H9 (cell line): ENCODE measurements at places on chromosomes 5 and 9. TPM values are rescaled to one million over a fixed set of nuclear protein-coding genes. Genes with fewer than 3 reads are reported as not detected.

SLC6A19 gene
- total RNA-seq, result not detected in 2 replicates

SH3RF2 gene
- 0.66 and 0.88 TPM in 2 replicates for total RNA-seq

ATP10B gene
- total RNA-seq, result 0.11 and 0.42 TPM in 2 replicates

CDH10 gene
- 0.22 and 0.31 TPM in 2 replicates for total RNA-seq

C9orf50 gene
- not detected in 2 replicates for total RNA-seq

F2RL2 gene
- total RNA-seq, result 0.09 TPM in 1 of 2 replicates, not detected in the other

ADGRV1 gene
- total RNA-seq, result 55.4 and 64.8 TPM in 2 replicates

ATP6V1G1 gene
- 119 and 120 TPM in 2 replicates for total RNA-seq

NOXA1 gene
- 1.8 and 2.0 TPM in 2 replicates for total RNA-seq

LIX1 gene
- total RNA-seq, result 0.07 and 0.13 TPM in 2 replicates

SNCAIP gene
- total RNA-seq, result 2.6 and 3.0 TPM in 2 replicates

- no peak for DNase-seq
- no peak overlapping the region for H3K27ac ChIP-seq
- no peaks in the 10 kb centered on the region for H3K27me3 ChIP-seq
- H3K4me3 ChIP-seq, result no peak overlapping the region
Observed at GRCh38 chr5:80591352-80591751, 21.3 kb upstream of the ANKRD34B start.

- H3K36me3 ChIP-seq, result peaks cover 77% of the 10 kb centered on the region
- no peaks in the 10 kb centered on the region; the same call in 1 of the 2 replicates for H3K4me1 ChIP-seq
- no peak overlapping the region for H3K27ac ChIP-seq
- no peak for DNase-seq
Observed at GRCh38 chr5:116502138-116502537, 72.5 kb downstream of the SEMA6A start.

DNA sequence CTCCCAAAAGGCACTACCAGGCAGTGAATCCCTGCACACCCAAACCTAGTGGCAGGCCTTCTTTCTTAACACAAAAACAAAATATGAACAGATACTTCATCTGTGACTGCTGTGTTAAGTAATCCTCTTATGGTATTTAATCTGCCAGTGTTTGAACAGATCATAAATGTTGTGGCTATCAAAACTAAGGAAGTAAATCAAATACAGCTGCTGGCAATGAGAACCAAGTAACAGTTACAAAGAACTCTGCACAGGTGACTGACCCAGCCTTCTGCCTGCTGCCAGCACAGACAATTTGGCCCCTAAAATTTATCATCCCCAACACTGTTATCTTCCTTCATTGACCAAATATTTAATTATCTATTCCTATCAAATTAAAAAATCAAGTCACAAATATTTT, 78.0 kb downstream of the GNAQ start:
- DNase-seq, result no peak
- H3K4me3 ChIP-seq, result no peak overlapping the region
- no peak overlapping the region for H3K27ac ChIP-seq
- no peaks in the 10 kb centered on the region for H3K27me3 ChIP-seq
- peaks cover 12% of the 10 kb centered on the region; the same call in 1 of the 2 replicates for H3K4me1 ChIP-seq

GRCh38 chr5:89758146-89758545, 651.4 kb downstream of the CETN3 start:
- no peak overlapping the region for H3K4me3 ChIP-seq
- no peaks in the 10 kb centered on the region for H3K4me1 ChIP-seq
- H3K27ac ChIP-seq, result no peak overlapping the region
- no peaks in the 10 kb centered on the region for H3K36me3 ChIP-seq
- no peaks in the 10 kb centered on the region for H3K27me3 ChIP-seq

- DNase-seq, result no peak
- no peaks in the 10 kb centered on the region for H3K36me3 ChIP-seq
- no peaks in the 10 kb centered on the region for H3K4me1 ChIP-seq
- H3K27ac ChIP-seq, result no peak overlapping the region
- no peak overlapping the region for H3K4me3 ChIP-seq
Observed at GRCh38 chr9:95224376-95225019, 93.0 kb downstream of the FANCC start.

DNA sequence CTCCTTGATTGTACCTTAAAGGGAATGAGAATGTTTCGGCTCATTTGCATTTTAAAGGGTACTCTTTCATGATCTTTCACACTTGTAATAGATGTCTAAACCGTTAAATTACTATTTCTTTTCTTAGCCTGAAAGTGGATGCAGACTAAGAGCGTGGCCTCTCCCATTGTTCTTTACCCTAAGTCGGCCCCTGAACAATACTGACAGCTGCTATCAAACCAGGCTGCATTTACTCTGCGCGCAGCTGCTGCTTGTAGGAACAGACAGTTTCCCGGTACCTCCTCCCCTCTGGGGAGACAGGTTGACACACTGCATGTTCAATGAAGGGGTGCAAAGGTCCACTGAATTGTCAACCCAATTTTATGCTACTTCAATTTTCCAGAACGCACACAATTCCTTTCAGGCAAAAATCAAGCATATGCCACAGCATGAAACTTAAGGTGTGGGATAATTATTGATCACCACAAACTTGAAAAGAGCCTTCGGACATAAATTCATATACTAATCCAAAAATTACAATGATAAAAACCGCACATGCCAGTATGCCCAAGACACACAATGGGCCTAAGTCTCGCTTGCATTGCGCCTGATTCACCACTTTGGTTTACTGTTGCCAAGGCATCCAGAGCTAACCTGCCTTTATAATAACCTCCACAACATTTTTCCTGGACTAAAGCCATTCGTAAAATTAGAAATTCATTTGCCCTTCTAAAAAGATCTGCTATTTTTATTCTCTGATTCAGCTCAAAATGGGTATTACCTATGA, 39.7 kb downstream of the TLE1 start:
- peaks cover 48% of the 10 kb centered on the region for H3K36me3 ChIP-seq
- no peak overlapping the region for H3K27ac ChIP-seq
- no peak overlapping the region; the same call in 2 of the 3 replicates for H3K4me3 ChIP-seq
- DNase-seq, result no peak

- no peaks in the 10 kb centered on the region; the same call in 1 of the 2 replicates for H3K4me1 ChIP-seq
- DNase-seq, result no peak
- H3K27ac ChIP-seq, result no peak overlapping the region
- no peaks in the 10 kb centered on the region for H3K36me3 ChIP-seq
Observed at GRCh38 chr5:107915176-107915812, 244.6 kb upstream of the EFNA5 start.

DNA sequence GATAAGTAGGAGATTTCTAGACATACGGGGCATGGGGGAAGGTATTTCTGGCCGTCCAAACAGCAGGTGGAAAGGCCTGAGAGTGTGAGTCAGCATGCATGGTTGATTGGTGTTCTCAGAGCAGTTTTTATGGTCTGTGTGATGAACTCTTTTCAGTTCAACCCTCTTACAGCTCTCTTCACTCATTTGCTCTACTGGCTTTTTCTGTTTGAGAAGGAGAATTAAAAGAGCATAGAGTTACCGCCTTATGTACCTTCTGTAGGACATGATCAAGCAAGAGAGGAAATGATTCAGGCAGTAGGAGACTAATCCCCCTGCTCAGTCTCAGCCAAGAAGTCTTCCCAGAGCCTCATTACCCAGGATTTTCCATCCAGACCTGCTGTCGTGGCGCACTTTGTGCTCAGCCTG, 92.4 kb downstream of the PRDM6 start:
- H3K4me3 ChIP-seq, result no peak overlapping the region
- H3K36me3 ChIP-seq, result no peaks in the 10 kb centered on the region
- H3K4me1 ChIP-seq, result no peaks in the 10 kb centered on the region
- no peak for DNase-seq
- H3K27ac ChIP-seq, result no peak overlapping the region
- H3K27me3 ChIP-seq, result no peaks in the 10 kb centered on the region

DNA sequence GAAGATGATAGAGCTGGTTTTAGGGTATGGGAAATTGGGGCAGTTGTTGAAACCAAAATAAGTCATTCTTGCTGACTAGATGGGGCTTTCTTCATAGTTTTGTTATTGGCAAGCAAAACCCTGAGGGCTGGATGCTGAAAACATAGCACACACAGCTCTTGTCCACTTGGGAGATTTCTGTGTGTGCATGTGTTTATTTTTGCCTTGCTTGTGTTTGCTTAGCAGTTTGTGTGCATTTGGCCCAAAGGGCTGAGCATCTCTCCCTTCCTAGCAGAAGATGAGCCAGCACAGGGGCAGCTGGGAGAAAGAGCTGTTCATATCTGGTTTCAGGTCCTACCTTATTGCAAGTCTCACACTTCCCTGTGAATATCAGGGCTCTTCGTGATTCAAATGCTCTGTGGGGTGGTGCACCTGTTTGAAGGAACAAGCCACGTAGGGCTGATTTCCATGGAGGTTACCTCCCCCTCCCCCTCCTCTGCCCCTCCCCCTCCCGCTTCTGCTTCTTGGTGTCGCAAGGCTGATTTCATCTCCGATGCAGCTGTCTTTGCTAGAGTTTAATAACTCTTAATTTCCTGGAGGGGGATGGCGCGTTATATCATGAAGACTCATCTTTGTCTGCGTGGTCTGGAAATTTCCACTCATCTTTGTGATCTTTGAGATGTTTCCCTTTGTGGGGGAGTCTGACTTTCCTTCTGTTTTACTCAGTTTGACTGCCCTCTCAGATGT, 296.5 kb downstream of the ARHGAP26 start:
- DNase-seq, result no peak
- H3K36me3 ChIP-seq, result peaks cover 19% of the 10 kb centered on the region
- H3K27ac ChIP-seq, result no peak overlapping the region
- no peak overlapping the region for H3K4me3 ChIP-seq

DNA sequence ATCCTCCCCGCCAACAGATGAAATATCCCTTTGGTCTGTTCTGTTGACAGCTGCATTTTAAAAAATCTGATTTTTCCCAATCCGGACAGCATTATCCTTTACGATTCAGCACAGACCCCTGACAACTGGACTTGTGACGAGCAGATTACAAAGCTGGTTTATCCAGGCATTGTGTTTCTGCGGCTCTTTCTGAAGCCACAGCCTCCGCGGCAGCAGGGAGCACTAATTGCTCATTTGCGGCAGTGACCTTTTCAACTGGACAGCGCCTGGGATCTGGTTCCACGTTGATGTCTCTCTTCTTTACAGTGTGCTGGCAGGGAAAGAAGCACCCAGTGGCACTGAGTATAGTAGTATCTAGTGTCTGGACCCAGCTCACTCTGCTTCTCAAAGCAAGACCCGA, 351.2 kb downstream of the ZNF608 start:
- no peak for DNase-seq
- H3K36me3 ChIP-seq, result peaks cover 13% of the 10 kb centered on the region
- no peaks in the 10 kb centered on the region; the same call in 1 of the 2 replicates for H3K4me1 ChIP-seq
- no peaks in the 10 kb centered on the region for H3K27me3 ChIP-seq

GRCh38 chr5:137902408-137903133, 13.3 kb downstream of the PKD2L2 start:
- H3K36me3 ChIP-seq, result no peaks in the 10 kb centered on the region
- DNase-seq, result no peak
- H3K4me3 ChIP-seq, result no peak overlapping the region
- no peaks in the 10 kb centered on the region for H3K27me3 ChIP-seq

GRCh38 chr5:93941897-93942296, 200.5 kb upstream of the POU5F2 start:
- no peak overlapping the region for H3K4me3 ChIP-seq
- no peak for DNase-seq
- H3K4me1 ChIP-seq, result no peaks in the 10 kb centered on the region

GRCh38 chr5:154708846-154709245, 46.3 kb upstream of the LARP1 start:
- no peaks in the 10 kb centered on the region for H3K36me3 ChIP-seq
- H3K4me1 ChIP-seq, result peaks cover 4% of the 10 kb centered on the region; the same call in 1 of the 2 replicates
- no peak for DNase-seq
- no peak overlapping the region for H3K4me3 ChIP-seq
- no peaks in the 10 kb centered on the region for H3K27me3 ChIP-seq

DNA sequence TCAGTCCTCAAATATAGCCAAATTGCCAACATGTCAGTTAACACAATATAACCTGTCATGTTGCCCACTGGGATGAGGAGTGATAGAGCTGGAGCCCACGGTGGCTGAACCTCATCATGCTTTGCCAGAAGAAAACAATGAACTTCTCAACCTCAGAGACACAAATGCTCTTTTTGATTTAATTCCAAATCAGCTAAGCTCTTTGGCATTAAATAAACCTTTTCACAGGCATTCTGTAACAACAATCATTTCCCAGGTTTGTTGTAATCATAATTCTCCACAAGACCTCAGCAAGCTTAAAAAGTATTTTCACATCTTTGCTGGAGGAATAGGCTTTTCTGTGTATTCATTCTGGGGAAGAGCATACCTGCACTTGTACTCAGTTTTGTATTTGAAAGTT, 830.9 kb downstream of the MAT2B start:
- no peak for DNase-seq
- H3K4me3 ChIP-seq, result no peak overlapping the region
- no peaks in the 10 kb centered on the region for H3K27me3 ChIP-seq
- no peak overlapping the region for H3K27ac ChIP-seq
- no peaks in the 10 kb centered on the region for H3K36me3 ChIP-seq

- peak within 1 kb of the TSS; percentile 91 for H3K4me3 ChIP-seq
- H3K4me1 ChIP-seq, result 0 out of 2 replicates have a peak, but pooled peaks cover 2% of the 10 kb centered on the region
- H3K27me3 ChIP-seq, result no peaks in the 10 kb centered on the region; the same call in 1 of the 2 replicates
- DNase-seq, result peak; percentile 68
- H3K27ac ChIP-seq, result no peak within 1 kb of the TSS
- H3K36me3 ChIP-seq, result no peaks in the 10 kb centered on the region
Observed at GRCh38 chr9:109779711-109780452, at the start of gene PALM2AKAP2. TSS of gene PALM2AKAP2 (plus strand) at chr9:109780198. CDS start at chr9:109780489, 291 bp downstream.

DNA sequence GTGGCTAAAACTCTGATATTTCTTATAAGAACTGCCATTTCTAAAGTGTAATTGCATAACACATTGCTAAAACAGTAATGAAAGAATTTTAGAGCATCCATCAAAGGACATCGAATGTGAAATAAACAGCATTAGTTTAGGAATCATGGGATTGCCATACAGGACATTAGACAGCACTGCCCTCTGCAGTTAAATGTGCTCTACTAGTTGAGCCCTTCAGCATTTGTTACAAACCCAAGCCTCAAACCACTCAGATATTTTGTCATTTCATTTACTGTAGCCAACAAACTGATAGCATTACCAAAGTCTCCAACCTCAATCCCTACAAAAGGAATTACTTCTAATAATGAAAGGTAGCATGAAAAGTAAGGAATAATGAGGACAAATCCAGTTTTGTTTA, 116.8 kb upstream of the COX7C start:
- H3K4me3 ChIP-seq, result no peak overlapping the region
- H3K27ac ChIP-seq, result no peak overlapping the region
- no peaks in the 10 kb centered on the region for H3K4me1 ChIP-seq

GRCh38 chr5:179113143-179113530, 53.0 kb downstream of the ZNF354C start:
- H3K27ac ChIP-seq, result no peak overlapping the region
- H3K4me3 ChIP-seq, result no peak overlapping the region
- peaks cover 13% of the 10 kb centered on the region for H3K36me3 ChIP-seq

GRCh38 chr5:6784481-6784880, 71.2 kb downstream of the TENT4A start:
- no peak overlapping the region for H3K4me3 ChIP-seq
- no peaks in the 10 kb centered on the region for H3K27me3 ChIP-seq
- H3K36me3 ChIP-seq, result no peaks in the 10 kb centered on the region
- H3K27ac ChIP-seq, result no peak overlapping the region

DNA sequence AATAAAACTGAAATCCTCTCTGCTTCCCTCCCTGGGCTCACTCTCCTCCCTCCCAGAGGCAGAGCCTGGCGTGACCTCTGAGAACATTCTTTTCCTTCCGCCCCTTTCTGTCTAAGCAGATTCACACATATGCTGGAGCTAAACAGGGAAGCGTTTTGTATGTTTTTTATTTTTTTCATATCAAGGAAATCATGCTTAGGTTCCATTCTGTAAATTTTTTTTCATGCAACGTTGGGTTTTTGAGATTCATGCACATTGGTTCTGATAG, 20.2 kb upstream of the BARHL1 start:
- no peaks in the 10 kb centered on the region for H3K4me1 ChIP-seq
- H3K4me3 ChIP-seq, result no peak overlapping the region
- DNase-seq, result no peak
- peaks cover 8% of the 10 kb centered on the region for H3K36me3 ChIP-seq
- H3K27me3 ChIP-seq, result no peaks in the 10 kb centered on the region

- H3K4me1 ChIP-seq, result peaks cover 10% of the 10 kb centered on the region; the same call in 1 of the 2 replicates
- no peak overlapping the region for H3K27ac ChIP-seq
- no peak overlapping the region for H3K4me3 ChIP-seq
- no peak for DNase-seq
- no peaks in the 10 kb centered on the region for H3K27me3 ChIP-seq
Observed at GRCh38 chr5:148972974-148973374, 89.9 kb downstream of the SH3TC2 start.
